HepG2 (cell line): ENCODE measurements at places on chromosomes 2 and 18. TPM values are rescaled to one million over a fixed set of nuclear protein-coding genes. Genes with fewer than 3 reads are reported as not detected.

The RETSAT gene
- 17.2 and 46.7 TPM in 2 replicates for total RNA-seq

The CMPK2 gene
- total RNA-seq, result 0.58 and 1.0 TPM in 2 replicates

DNA sequence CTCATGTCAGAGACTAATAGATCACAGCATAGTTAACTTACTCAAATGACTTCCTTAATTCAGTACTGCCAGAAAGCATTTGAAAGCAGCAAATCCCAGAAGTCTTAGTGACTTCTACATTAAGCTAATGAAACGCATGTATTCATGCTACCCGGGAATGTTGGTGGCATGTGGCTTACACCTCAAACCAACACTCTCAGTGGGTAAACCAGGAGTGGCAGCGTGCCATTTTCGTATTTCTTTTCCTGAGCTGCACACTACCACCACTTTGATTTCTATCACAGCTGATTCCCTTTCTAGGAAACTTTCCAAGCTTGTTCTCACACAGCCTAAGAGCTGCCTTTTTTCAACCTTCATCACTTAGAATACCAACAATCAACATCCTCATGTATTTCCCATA is 646.6 kb downstream of the NRXN1 start:
- no peak for DNase-seq

The DOK6 gene
- 14.7 and 17.2 TPM in 2 replicates for total RNA-seq

The GAL3ST2 gene
- total RNA-seq, result 0.20 and 0.72 TPM in 2 replicates

The ANKRD30B gene
- total RNA-seq, result not detected in 2 replicates

The RTP5 gene
- not detected in 2 replicates for total RNA-seq

The FNDC4 gene
- total RNA-seq, result 7.4 and 9.0 TPM in 2 replicates

- peak; percentile 60 for DNase-seq
Observed at GRCh38 chr2:112582314-112582746, 2.1 kb upstream of the CHCHD5 start.
